SHP77 treated with DMSO at 0.1 percent for 48 hours (cell line): ENCODE measurements at places on chromosomes 5 and 9.

DNA sequence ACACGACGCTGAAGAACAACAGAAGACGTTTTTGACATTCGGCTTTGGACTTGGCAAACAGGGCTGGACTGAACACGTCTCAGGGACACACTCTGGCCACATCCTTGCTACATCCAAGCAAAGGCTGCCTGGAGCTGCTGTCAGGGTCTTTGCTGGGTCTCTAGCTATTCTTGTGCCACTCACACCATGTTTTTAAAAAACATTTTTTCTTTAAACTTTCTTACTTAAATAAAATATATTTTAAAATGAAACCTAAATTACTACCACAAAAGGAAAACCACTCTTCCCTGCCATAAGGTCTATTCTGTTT is 128.3 kb upstream of the PHYKPL start:
- DNase-seq: no peak

DNA sequence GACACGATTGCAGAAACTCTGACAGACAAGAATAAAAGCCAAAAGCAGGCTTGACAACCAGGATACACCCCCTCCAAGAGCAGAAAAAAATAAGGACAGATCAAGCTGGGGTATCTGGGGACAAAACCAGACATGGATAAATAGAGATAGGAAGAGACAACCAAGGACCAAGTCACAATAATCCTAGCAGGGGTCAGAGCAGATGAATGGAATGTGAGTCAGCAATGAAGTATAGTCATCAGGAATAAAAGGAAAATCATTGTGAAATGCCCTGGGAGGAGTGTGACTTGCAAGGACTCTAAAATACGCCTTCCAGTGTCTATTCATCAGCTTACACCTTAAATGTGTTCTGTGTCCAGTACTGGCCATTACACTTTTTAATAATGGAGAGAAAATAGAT is 206.8 kb downstream of the CAAP1 start:
- no peak for DNase-seq

DNA sequence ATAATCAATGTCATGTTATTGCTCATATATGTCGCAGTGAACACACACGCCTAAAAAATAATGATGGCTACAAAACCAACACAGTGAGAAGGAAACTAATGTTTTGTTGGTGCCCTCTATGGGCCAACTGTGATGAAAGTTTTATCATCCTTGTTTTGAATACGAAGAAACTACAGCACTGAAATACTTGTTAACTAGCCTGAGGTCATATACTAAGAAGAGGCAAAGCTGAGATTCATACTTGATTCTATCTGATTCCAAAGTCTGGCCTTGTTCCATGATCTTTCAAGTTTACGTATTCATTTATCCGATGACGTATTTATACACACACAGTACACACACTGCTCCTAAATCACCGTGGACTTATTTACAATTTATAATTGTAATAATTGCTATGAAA is 16.1 kb upstream of the DRD1 start:
- DNase-seq: no peak

DNA sequence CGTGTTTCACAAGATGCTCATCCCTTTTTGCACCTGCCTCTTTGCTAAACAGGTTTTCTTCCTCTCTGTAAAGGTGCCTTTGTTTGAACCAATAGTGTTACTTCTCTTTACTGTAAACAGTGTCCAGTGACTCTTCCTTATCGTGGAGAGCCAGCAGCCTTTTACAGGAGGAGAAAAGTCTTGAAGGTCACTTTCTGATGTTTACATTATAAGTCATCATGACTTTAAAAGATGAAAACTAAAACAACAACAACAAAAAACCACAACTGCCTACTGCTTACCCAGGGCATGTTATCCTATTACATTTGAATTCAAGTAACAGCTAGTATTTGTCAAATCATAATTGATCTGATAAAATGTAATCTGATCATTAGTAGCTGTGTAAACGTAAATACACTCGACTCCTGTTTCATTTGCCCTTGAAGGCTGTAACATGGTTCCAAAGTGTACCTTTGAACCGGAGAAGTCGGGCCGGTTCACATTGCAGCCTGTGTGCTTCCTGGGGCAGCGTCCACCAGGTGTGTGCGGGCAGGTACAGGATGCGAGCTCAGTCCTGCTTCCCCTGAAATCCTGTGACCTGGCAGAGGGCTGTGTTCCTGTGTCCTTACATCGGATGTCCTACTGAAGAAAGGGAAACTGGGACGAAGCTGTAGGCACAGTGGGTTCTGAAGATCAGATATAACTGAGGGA is 118.1 kb downstream of the C9orf152 start:
- DNase-seq: no peak

DNA sequence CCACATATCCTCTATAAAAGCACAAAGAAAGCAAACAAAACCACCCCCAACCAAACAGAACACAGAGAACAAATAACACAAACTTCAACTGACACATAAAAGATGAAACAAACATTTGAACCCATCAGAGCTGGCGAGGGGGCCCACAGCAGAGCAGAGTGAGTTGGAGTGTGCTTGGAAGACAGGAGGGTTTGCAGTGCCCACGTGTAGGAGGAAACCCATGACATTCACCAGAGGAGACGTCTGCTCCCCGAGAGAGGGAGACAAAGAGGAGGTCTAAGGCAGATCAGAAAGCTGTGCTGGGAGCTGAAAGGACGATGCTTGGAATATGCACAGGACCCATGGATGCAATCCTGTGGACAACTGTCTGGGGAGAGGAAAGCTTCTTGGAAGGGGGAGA is 27.0 kb downstream of the MRPL36 start:
- DNase-seq: no peak

DNA sequence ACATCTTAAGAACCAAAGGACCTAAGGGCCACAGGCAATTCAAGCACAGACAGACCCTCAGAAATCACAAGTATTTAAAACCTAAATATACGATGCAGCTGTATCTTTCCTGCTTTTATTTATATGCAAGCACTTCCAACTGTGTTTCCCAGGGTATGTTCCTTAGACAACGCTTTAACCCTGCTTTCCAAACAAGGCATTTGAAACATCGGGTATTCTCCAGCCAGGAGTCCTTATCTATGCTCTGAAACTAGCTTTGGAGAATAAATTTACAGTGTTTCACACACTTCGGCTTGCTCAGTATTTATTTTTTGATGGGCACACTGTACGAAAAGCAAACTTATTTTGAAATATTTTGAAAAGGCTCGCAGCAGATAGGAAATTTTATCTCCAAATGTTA is 13.5 kb downstream of the NR6A1 start:
- DNase-seq: no peak

DNA sequence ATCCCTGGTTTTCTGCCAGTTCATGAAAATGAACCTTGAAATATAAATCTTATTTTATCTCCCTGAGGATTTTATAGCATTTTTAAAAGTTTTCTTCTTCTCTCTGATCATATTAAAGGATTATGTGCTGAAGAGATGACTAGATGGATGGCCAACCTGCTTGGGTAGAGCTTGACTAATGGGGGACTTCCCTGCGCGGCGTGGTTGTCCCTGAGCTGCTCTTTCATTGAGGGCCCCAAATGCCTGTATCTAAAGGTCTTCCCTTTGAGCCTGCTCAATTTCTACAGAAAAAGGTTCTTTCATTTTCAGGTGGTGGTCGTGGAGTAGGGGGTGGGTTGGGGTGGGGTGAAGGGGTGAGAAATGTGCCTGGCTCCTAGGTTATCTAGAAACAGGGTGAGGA is 20.5 kb upstream of the CDKN2AIPNL start:
- no peak for DNase-seq

GRCh38 chr5:126514131-126514557 is 80.9 kb downstream of the ALDH7A1 start:
- DNase-seq: no peak

DNA sequence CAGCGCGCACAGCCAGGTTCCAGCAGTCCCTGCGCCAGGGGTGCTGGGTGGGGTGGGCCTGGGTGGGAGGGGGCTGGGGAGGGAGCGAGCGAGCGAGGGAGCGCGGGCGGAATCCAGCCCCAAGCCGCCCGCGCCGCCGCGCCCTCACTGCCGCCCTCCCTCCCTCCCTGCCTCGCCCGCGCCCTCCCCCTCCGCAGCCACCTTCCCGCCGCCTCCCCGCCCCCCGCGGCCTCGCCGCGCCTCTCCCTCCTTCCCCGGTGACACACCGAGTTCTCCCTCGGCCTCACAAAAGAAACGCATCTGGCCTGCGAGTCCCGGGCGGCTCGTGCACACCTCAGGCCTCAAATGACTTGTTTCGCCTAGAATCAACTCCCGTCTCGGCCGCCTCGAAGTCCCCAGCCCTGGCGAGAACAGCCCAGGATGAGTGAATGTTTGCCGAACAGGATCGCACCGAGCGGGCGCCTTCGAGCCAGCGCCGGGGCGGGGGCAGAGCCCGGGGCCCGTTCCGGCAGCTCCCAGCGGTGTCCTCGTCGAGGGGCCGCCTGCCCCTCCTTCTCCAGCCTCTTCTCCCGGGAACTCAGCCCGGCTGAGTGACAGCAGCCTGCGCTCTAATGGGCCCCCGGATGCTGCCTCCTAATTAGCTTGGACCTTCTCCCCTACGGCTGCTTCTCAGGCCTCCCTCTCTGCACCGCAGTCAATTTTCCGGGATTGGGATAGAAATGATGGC is 371 bp upstream of the PITX1 start:
- no peak for DNase-seq

DNA sequence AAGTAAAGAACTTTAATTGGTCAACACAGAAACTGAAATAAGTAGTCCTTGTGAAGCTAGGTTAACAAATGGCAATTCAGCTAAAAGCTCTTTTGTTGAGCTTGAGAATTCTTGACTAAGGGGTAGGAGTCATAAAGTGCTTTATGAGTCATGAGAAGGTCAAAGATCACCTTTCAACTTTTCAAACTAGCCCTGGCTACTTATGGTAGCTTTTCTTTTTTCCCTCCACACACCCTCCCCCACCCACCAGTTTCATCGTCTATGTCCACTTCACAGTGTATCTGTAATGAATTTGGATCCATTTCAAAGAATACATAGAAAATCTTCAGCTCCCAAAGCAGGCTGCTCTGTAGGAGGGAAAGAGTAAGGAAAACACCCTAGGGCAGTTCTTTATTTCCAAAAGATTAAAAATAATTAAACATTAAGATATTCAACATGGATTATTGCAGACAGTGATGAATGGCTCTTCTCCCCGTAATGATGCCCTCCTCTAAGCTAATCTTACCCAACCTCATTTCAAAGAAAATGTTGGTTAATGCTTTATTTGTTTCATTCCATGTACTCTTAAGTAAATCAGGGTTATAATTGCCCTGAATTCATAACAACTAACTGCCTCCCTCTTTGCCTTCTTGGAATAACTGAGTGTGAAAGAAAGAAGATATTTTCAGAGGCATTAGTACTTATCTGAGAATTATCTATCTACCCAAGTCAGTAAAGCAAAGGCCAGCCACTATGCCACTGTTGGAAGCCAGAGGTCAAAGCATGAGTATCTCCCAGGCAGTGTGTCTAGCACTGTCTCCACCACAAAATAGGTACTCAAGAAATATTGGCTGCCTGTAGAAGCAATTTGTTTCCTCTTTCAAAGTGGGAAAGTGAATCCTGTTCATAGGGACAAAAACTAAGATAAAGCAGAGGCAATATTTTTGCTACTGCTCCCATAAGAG is 290.6 kb downstream of the PIK3R1 start:
- DNase-seq: no peak

DNA sequence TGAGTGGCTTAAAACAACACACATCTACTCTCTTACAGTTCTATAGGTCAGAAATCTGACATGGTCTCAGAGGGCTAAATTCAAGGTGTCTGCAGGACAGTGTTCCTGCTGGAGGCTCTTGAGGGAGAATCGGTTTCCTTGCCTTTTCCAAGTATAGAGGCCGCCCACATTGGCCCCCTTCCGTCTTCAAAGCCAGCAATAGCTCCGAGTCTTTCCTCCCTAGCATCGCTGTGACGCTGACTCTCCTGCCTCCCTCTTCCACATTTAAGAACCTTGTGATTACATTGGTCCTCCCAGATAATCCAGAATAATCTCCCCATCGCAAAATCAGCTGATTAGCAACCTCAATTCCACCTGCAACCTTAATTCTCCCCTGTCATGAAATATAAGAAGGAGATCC is 81.3 kb upstream of the IER5L start:
- no peak for DNase-seq
